ENCODE measurements at places on chromosomes 7 and 10.

DNA sequence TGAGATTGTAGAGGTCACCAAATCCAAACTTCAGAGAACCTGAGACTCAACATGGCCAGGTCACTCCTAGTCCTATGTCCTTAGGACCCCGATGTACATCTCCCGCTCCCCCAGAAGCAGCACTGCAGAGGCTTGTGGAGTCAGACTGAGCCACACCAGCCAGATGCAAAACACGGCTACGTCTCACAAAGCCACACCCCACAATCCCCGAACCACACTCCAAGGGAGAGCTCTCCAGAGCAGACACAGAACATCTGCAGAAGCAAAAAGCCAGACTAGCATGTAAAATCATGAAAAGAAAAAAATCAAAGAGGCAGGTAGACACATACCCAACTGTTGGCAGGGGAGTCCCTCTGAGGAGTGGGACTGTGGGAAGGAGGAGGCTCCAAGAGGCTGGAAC lies 104.9 kb downstream of the CTBP2 start:
- DNase-seq: no peak

- DNase-seq: no peak
These were observed 199.2 kb upstream of the SEMA3A start for GRCh38 chr7:84393786-84394185.

DNA sequence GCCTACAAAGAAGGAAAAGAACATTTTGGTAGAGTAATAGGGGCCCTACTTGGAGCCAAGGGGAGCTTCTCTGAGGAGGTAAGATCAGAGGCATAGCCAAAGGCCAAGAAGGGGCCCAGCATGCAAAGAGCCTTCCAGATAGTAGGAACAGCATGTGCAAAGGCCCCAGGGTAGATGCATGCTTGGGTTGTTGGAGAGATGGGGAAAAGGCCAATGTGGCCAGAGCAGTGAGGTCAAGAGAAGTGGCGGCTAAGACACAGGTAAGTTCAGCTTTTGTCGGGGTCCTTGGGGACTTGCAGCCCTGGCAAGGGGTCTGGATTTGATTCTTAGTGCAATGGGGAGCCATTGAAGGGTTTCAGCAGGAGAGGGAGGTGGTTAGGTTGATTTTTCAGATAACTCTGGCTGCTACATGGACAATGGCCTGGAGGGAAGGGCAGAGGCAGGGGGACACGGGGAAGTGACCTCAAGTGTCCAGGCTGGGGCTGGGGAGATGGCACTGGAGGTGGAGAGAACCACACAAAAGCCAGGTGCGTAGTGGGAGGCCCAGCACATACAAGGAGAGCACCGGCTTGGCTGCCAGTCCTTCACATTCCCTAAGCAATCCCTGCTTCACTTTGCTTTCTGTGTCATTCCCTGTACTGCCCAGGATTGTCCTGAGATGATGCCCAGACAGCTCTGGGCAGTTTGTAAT lies 16.5 kb downstream of the GRID1 start:
- no peak for DNase-seq

- no peak for DNase-seq
These were observed 121.9 kb downstream of the GFRA1 start for GRCh38 chr10:116151076-116151475.

- DNase-seq: no peak
These were observed 75.1 kb downstream of the SHOC2 start for GRCh38 chr10:110994406-110995086.

DNA sequence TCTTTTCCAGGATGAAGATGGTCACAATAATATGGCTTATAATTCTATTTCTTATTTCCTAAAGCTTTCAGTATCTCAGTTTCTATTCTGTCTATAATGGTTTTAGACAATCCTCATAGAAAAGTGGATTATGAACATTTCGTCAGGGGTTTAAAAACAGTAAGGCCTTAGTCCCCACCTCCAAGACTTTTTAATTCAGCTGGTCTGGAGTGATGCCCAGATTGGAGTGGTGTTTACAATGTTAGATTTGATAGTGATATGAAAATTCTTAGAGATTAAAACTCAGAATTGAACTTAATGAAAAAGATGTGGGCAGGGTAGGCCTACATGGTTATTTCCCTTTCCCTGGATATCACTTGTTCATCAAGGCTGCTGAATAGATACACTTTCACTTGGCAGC lies 1238.3 kb downstream of the SORCS3 start:
- no peak for DNase-seq

DNA sequence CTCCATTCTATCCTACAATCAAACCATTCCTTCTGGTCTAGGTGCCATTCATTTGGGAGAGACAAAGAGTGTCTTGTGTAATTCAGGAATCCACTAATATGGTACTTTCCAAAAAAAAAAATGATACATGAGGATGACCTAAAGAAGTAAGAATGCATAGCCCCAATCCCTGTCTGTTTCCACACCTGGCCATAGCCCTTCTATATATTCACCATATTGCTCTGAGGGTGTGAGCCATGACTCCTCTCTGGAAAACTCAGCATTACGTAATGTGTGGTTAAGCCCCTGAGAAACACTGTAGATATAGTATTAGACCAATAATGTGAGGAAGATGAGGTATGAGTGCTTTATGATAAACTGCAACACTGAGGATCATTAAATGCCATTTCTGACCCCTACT lies 592.7 kb downstream of the INHBA start:
- DNase-seq: no peak

DNA sequence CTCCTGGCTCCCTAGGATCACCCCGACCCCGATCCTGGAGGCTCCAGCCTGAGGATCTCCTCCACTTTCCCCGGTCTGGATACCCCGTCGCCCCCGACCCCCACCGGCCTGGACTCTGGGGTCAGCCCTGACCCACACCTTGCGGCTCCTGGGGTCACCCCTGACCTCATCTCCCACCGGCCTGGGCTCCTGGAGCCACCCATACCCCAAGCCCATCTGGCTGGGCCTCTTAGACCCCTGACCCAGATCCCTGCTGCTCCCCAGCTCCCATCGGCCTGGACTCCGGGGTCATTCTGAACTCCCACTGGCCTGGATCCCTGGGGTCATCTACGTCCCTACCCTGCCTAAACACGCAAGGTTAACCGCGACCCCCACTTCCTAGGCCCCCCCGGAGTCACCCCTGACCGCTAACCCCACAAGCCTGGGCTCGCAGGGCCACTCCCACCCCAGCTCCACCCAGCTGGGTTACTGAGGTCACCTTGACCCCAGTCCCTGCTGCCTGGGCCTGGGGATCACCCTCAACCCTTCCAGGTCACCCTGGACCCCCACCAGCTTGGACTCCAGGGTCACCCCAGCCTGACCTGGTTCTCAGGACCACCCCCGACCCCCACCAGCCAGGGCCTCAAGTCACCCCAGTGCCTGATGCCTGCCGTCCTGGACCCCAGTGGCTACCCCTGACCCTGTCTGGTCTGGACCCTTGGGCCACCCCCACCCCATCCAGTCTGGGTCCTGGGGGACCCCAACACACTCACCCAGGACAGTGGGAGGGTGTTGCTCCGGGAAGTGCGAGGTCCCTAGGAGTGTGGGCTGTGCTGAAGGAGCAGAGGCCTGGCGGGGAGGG lies 1.2 kb downstream of the FOXK1 start:
- no peak for DNase-seq

- DNase-seq: no peak
These were observed 178.1 kb upstream of the GALNT17 start for GRCh38 chr7:70953796-70954195.

- no peak for DNase-seq
These were observed 141.6 kb downstream of the SND1 start for GRCh38 chr7:127793582-127793981.

GRCh38 chr7:12494687-12495024 lies 75.9 kb upstream of the SCIN start:
- DNase-seq: no peak

- no peak for DNase-seq
These were observed 21.6 kb upstream of the UNCX start for GRCh38 chr7:1210979-1211608.

DNA sequence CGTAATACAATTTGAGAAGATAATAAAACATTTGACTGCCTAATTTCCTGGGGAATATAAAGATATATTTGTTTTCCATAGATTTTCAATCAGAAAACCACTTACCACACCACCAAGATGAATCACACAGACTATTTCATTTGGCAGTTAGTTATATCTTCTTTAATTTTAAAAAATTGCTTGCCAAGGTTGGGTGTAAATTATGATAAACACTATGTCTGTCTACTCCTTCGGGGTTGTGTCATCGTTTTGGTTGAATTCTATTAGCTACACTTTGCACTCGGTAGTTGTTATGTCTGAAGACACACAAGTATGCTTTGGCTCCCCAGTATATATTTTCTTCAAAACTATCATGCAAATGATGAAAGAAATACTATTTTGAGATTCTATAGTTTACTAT lies 594.8 kb upstream of the SEMA3D start:
- no peak for DNase-seq

DNA sequence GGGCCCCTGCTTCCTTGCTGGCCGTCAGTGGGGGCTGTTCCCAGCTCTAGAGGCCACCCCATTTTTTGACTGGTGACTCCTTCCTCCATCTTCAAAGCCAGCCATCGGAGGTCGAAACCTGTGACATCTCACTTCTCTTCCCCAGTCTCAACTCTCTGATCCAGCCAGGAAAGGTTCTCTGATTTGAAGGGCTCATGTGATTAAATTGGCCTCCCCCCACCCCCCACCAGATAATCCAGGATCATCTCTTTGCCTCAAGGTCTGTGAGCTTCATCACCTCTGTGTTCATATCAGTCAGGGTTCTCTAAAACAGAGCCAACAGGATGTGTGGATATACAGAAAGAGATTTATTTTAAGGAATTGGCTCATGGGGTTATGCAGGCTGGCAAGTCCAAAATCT lies 5.6 kb upstream of the RAMP3 start:
- no peak for DNase-seq

DNA sequence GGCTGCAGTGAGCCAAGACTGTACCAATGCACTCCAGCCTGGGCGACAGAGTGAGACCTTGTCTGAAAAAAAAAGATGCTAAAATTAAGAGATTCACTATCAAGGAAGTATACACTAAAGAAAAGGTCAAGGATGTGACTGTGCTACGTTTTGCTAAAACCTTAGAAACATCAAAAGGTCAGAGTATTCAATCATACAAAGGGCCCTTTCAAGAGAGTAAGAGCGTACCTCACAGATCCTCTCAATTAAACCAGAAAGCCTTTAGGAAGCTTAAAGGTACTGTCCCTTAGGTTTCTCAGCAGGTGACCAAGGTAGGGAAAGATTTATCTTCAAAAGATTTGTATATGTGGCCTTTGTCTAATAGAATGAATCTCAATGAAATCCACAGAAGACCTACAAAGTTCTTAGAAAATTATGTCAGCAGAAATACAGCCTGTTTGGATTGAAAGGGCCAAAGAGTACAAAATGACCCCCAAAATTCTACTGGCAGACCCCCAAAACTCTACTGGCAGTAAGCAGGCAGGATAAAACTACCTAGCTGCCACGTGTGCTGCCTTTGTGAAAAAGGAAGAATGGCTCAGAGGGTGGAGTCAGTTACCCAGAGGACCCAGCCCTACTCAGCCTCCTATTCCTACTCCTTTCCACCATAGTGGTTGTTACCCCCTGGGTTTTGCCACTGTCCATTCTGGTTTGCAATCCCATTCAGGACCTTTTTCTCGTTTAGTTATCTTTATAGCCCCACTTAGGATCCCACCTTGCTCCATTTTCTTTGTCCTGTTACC lies 36.7 kb downstream of the ARHGAP19 start:
- no peak for DNase-seq

DNA sequence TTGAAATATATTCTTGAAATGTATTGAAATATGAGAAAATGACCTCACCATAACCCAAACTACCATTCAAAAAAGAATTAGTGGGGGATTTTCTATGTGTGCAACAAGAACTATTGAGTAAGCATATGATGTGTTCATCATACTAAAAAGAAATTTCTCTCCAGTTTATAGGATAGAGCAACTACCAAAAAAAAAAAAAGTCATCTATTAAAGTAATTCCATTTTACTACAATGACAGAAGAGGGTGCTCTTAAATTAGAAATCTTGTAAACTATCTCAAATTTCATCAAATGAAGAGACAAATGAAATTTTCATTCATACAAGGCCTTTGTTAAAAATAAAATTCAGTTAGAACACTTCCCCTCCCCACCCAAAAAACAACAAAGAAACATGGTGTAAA lies 195.4 kb upstream of the PLXDC2 start:
- DNase-seq: no peak

- DNase-seq: no peak
These were observed 22.3 kb upstream of the EXOC6 start for GRCh38 chr10:92826061-92826460.

DNA sequence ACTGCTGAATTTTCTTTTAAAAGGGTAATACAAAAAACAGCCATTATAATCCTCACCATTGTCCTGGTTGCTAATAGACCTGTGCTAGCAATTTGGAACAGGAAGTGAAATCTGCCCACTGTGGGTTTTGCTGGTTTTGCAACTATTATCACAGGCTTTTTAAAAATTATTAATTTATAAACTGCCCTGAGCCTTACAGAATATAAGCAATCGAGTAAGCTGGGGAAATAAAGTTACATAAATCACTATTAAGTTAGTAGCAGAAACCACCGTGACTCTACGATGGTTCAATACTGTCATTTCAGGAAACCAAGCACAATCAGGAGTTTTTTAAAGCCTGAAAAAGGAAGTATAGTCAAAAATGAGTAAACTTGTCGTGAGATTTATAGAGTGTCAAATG lies 62.3 kb downstream of the TMEM26 start:
- DNase-seq: no peak

DNA sequence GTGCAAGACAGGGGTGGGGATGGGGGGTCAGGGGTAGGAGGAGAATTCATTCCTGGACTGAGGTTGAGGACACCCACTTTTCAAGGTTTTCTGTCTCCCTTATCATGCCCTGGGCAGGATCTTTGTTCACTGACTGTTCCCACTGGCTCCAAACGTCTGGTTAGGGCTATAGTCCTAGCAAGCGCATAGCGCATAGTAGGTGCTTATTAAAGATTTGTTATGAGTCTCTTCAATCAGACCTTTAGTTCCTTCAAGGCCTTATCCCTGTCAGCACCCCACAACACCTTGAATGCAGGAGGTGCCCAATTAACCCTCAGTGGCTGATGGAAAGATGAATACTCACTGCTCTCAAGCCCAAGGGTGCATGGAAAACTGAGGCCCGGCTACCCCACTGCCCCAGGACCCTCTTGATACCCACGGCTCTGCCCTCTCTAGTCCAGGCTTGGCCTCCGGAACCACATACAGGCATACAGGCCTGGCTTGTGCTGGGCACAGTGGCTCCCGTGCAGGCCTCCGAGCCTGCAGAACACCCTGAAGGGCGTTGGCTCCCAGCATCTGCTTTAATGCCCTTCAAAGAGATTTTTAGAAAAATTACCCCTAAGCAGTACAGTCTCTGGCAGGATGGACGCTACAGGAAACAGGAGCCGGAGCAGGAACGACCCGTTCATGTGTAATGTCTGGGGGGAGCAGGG lies 177.7 kb downstream of the SH3PXD2A start:
- no peak for DNase-seq

DNA sequence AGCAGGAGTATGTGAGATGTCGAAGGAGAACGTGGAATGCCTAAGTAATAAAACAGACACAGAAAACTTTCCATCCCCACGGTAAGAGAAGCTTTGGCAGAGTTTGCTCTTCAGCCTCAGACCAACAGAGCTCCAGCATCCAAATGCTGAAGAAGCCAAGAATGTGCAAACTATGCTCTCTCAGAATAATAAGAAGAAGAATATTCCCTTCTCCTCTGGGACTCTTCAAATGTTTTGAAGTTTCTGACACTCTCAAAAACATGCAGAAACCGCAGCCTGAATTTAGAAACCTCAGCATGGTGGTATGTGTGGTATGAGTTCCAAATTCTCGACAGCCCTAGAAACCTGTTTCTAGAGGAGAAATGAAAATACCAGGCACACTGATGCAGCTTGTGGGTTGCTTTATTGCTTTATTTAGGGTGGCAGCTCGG lies 113.3 kb downstream of the KCNMA1 start:
- no peak for DNase-seq

GRCh38 chr10:93874309-93875031 lies 19.3 kb upstream of the SLC35G1 start:
- DNase-seq: no peak

Measured in osteocyte (in vitro differentiated cells).